ENCODE measurements at places on chromosomes 6 and 20.

- no peak for DNase-seq
Observed at GRCh38 chr6:129006724-129007514, 124.0 kb downstream of the LAMA2 start.

DNA sequence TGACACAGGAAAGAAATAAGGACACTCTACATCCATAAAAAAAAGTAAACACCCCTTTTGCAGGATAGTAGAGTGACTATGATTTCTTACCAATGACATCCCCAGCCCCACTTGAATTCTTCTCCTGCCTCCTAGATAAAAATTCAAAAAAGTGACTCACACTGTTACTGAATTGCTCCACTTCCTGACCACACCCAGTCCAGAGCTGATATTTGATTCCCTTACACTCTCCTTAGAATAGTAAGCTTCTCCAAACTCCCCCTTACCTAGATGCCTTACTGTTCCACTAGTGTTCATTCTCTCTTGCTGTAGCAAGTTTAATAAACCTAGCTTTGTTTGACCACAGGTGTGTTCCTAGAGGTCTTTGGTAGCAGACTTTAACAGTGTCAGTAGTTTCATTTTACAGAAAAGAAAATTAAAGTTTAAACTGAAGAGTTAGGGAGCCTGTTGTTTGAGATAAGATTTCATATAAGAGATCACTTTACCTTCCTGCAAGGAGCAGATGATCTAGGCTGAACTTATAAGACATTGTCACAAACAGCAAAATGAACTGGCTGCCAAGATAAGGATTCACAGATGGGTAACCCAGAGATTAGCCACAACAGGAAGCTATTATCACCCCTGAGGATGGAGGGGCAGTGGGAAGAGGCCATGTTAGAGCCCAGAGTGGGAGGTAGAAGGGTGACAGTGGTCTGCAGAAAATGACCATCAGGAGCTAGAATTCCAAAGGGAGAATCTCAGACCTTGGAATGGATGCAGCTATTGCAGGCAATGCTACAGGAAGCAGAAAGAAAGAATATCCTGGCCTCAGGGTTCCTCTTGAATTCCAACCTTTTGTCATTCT is 28.4 kb upstream of the BTN3A2 start:
- no peak for DNase-seq

GRCh38 chr6:108113557-108114519 is 39.3 kb upstream of the OSTM1 start:
- no peak for DNase-seq

- no peak for DNase-seq
Observed at GRCh38 chr6:143498428-143498827, 13.1 kb downstream of the FUCA2 start.

DNA sequence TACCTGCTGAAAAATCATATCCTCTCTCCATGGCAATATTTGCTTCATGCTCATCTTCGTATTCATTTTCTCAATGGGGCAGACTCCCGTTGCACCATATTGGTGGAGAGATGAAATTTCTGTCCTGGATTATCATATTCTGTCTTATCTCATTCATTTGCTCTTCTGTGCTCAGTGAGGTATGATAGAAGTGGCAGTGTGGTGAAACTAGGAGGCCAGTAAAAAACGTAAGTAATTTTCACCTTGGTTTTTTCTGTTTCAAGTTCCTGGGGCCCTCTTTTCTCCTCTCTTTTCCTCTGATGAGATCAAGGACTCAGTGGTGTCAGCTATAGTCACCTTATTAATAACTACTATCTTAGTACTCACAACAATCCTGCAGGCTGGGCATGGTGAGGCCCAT is 182.5 kb upstream of the HDAC2 start:
- no peak for DNase-seq

DNA sequence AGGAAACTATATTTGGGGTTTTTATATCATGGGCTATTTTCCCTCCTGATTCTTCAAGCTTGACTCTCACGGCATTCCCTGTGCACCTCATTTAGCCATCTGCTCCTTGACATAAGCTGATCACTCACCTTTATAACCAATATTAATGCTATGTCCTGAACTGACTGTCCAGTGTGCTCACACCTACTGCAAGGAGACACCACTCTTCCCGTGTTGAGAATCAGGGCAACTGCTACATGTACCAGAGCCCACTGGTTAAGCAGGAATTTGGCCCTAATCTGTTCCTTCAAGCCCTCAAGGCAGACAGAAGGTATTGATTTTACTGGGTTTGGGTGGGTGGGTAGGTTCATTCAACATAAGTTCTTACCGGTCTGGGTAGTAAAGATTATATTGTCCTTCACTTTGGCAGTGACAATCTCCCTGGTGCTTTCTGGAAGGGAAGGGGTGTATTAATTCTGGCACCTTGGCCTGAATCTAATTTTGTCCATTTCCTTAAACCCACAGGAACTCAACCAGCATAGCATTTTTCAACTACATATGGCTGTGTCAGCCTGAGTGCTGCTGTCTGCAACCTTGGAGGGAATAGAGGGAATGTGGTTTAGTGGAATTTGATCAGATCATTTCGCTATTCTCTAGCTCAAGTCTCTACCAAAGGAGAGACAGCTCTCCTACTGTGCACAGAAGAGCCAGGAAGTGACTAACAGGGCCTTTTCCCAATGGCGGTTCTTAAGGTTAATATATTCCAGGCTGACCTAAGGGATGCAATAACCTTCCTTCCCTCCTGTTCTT is 293.2 kb downstream of the BTBD9 start:
- DNase-seq: no peak

DNA sequence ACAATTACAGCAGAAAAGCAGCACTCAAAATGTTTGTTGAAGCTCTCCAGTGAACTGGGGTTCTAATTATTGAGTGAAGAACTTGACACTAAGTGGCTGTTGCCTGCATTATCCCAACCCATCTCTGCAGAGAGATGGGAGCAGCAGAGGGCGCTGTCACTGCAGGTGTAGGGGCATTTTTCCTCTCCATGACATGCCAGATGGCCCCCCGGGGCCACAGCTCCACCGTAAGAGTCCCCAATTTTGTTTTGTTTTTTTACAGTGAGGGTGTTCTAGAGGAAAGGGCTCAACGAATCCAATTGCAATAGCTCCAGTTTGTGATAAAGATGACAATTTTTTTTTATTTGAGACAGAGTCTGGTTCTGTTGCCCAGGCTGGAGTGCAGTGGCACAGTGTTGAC is 1.9 kb upstream of the FUCA2 start:
- DNase-seq: peak; percentile 66

DNA sequence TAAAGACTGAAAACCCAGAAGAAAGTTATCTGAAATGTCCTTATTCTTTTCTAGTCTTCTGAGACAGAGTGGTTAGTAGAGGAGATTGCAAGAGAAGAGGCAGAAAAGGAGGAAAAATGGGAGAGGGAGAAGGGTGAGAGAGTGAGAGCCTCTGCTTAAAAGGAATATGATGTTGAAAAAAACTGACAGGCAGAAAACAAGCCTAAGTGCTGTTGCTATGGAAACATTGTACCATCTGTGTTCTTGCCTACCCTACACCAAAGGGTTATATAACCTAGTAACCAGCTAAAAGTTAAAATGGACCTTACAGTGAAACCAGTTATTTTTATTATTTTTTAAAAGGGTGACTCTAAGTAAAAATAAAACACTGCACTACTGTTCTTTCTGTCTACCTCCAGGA is 28.3 kb upstream of the SH3BGRL2 start:
- no peak for DNase-seq

- DNase-seq: peak; percentile 65
Observed at GRCh38 chr6:137867685-137868509, 838 bp downstream of the TNFAIP3 start.

GRCh38 chr6:20868397-20869096 is 334.3 kb downstream of the CDKAL1 start:
- no peak for DNase-seq

DNA sequence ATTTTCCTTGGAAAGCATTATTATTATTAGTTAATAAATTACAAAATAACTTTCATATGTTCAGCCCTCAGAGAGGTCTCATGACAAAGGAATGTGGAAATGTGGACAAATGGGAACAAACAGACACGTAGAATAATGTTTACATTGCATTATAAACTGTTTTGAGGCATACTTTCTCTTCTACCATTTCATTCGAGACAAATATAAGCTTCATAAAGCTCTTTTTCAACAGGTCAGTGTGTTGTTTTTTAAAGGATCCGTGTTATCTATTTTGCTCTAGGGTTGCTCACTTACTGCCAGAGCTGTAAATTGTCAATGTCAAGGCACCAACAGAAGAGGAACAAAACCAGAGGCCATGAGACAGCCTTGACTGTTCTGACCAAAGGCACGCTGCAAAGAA is 256.8 kb downstream of the PHACTR1 start:
- DNase-seq: no peak

DNA sequence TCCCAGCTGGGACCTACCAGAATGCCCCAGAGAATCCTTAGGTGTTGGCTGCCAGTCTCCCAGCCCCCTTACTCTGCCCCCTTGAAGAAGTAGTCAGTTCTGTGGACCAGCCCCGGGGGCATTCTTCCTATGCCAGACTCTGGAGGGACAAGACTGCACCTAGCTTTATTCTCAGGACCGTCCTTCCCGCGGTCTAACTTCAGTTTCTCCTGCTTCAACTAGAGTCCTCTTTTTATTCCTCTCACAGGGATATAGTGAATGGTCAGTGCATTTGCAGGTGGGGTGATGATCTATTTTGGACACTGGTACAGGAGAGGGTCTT is 35.9 kb upstream of the MDFI start:
- no peak for DNase-seq

Measured in stimulated activated CD8-positive, alpha-beta memory T cell treated with anti-CD3 and anti-CD28 coated beads, Interleukin-4, amount 100 ng/mL, for 48 hours (primary cell).